ENCODE measurements at places on chromosomes 6 and 20.

GRCh38 chr6:141963543-141964295, 169.0 kb upstream of the GJE1 start:
- DNase-seq, result no peak

GRCh38 chr6:69012211-69012610, 377.1 kb downstream of the ADGRB3 start:
- DNase-seq, result no peak

DNA sequence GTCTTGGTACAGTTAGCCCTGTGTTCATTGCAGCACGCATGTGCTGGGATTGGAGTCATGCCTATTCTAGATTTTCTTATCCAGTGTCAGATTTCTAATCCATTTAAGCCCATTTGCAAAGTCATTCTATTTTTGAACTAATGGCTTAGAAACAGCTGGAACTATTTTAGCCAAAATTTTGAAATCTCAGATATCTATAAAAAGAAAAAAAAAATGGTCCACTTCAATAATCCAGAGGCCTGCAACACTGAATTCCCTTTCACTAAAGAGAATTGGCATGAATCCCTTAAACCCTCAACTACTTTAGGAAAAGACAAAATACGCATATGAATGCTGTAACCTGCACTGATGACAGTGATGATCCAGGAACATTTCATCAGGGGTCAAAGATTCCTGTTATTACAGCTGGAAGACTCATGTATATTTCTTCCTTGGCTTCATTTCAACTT, 1.5 kb downstream of the COL21A1 start:
- DNase-seq, result no peak

DNA sequence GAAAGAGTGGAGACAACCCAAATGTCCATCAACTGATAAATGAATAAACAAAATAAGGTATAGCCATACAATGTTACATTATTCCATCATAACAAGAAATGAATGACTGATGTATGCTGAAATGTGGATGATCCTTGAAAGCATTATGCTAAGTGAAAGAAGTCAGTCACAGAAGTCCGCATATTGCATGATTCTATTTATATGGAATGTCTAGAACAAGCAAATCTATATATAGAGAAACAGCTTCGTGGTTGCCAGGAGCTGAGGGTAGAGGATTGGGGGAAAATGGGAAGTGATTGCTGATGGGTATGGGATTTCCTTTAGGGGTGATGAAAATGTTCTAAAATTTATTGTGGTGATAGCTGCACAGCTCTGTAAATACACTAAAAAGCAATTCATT, 196.8 kb downstream of the ATXN1 start:
- DNase-seq, result no peak

GRCh38 chr6:76631622-76632021, 559.2 kb upstream of the IMPG1 start:
- DNase-seq, result no peak

Measured in T1000 (cell line).